Upper lobe of right lung (tissue), 1 donor: ENCODE measurements at places on chromosomes 3 and 15. TPM values are rescaled to one million over a fixed set of nuclear protein-coding genes. Genes with fewer than 3 reads are reported as not detected.

GRCh38 chr3:138933068-138933668 is 13.8 kb downstream of the FOXL2 start:
- no peak for DNase-seq

DNA sequence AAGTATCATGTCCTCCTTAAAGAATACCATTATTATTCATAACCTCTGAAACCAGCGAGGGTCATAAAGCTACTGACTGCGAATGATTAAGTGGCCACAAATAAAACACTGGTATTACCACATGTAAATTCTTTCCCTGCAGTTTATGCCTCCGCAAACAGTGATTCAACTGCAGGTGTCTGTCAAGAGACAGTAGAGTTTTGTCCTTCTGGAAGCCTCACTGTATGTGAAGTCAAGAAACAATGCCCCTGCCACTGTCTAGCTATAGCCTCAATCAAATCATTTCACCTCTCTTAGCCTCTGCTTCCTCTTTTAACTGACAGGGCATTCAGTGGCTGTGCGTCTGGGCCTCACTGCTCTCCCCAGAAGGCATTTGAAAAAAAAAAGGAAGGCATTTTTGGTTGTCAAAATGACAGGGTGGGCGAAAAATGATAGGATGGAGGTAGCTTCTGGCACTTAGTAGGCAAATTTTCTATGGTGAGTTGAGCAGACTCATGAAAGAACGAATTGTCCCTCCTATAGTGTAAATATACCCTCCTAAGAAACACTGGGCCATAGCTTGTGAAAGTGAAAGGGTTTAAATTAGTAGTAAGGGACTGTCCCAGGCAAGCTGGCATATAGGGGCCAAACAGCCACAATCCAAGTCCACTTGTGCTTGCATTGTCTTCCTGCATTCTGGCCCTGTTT is 66.7 kb downstream of the FILIP1L start:
- DNase-seq = no peak

DNA sequence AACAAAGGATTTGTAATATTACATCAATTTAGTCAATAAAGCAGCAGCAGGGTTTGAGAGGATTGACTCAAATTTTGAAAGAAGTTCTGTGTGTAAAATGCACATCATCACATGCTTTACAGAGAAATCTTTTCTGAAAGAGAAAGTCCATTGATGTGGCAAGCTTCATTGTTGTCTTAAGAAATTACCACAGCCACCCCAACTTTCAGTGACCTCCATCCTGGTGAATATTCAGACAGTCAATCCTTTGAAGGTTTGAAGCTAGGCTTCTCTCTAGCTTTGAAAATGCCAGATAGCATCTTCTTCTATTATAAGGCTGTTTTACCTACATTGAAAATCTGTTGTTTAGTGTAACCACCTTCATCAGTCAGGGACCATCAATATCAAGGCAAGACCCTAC is 51.8 kb upstream of the SETMAR start:
- no peak for DNase-seq

- no peak for DNase-seq
Observed at GRCh38 chr15:68464448-68465090, 32.6 kb upstream of the ITGA11 start.

DNA sequence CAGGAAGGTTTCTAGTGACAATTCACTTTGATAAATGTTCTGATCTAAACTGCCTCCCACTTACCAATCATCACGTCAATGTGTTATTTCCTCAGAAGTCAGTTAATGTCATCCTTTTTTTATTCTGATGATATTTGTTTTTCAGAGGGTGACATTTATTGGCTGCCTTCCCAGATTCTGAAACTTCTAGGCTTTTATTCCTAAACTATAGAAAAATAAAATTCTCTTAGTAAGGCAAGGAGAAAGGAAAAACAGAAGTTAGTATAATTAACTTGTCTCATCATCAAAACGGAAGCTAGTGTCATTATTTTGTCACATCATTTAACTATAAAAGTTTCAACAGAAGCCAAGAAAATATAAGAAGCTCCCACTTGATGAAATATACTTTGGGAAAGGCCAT is 100.0 kb upstream of the C3orf80 start:
- DNase-seq = no peak

DNA sequence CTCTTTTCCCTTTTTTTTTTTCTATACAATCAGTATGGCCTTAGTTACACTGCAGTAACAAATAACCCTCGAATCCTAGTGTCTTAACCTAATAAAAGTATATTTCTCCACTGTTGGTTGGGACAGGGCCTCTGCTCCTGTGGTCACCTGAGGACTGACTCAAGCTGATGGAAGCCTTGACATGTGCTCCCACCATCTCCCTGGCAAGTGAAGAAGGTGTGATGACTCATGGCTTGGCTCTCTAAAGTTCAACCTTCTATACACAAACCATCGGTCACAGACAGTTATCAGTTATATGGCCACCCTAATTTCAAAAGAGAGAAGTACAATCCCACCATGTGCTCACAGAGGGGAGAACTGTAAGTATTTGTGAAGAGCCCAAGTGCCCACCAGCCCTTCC is 65.8 kb upstream of the CACNA2D3 start:
- DNase-seq = no peak

The PLA2G4E gene
- total RNA-seq = 1.5 TPM
